ENCODE measurements at places on chromosomes 5 and 9.

DNA sequence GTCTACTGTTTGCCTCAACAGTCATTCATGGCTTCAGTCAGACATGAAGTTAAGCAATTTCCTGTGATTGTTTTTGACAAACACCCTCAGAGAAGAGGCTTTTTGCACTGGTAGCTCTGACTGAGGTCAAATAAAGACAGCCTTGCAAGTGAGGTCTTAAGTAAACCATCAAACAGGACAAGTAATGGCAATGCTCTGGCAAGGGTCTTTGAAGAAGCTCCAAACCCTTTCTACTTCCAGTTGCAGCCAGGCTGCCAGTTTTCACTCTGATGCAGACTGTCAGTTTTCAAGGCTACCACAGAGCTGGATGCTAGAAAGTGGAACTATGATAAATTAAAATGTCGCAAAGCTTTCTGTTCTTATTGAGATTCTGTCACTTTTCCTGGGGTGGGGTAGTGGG is 421.5 kb upstream of the PTGER4 start:
- no peak for DNase-seq

DNA sequence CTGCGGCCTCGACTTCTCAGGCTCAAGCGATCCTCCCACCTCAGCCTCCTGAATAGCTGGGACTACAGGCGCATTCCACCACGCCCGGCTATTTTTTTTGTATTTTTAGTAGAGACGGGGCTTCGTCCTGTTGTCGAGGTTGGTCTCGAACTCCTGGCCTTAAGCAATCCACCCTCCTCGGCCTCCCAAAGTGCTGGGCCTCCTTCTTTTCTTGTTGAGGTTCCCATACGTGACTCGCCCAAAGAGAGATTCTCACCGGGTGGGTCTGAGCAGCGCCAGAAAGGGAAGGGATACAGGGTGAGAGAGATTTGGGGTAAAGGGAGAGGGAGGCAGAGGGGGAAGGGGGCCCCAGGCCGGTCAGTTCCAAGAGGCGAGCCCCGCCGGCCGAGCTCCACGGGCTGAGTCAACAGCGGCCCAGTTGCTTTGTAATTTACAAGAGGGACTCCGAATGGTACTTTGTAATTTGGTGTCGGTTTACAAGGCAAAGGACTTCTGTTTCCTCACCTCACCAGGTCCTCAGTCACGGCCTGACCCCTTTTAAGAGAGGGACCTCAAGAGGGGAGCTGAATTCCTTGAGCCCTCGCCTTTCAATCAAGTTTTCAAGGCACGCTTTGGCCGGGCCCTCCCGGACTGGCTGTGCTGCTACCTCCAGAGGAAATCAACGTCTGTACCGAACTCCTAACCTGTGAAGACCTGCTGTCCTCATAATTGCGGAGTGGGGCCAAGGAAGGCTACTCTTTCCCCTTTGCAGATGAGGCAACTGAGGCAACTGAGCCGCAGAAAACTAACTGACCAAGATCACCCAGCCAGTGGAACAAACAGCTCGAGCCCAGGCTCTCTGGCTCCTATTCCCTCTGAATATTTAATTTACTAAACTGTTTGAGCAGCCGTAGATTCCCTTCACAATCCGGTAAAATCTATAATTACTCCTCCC is 3.3 kb upstream of the DMRT2 start:
- DNase-seq = no peak

DNA sequence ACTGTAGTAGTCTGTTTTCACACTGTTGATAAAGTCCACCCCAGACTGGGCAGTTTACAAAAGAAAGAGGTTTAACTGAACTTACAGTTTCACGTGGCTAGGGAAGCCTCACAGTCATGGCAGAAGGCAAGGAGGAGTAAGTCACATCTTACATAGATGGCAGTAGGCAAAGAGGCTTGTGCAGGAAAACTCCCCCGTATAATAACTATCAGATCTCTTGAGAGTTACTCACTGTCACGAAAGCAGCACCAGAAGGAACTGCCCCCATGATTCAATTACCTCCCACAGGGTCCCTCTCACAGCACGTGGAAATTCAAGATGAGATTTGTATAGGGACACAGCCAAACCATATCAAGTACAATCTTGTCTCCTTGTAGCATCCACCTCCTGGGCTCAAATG is 21.1 kb downstream of the PARP8 start:
- no peak for DNase-seq

GRCh38 chr5:15510092-15510491 is 10.1 kb downstream of the FBXL7 start:
- DNase-seq = no peak

DNA sequence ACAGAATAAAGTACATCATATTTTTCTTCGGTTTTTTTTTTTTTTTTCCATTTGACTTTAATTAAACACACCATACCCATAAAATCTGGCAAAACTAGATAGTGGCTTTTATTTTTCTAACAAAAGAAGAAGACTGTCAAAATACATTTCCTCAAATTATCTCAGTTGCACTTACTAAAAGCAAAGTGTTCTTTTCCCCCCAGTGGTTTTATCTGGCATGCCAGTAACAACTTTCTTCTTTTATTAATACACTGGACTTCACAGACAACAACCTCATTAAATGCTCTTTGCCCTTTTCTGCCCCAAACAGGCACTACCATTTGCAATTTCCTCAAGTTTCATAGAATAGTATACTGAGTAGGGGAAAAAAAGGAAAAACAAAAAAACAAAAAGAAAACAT is 1792.3 kb downstream of the EFNA5 start:
- no peak for DNase-seq

DNA sequence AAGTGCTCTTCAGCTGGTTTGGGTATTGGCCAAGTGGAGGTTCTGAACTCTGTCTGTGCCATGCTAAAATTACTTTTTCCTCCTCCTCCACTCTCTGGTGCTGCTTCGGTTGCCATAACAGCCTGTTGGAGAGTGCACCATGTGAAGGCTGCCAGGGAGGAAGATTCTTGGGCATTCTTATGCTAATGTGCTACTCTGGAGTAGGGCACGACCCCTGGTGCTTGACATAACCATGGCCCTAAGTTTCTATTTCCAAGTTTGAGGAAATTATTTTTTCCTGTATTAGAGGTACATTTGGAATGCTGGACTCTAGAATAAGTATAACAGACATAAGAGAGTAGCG is 111.6 kb downstream of the ARHGAP26 start:
- DNase-seq = no peak

- peak; percentile 48 for DNase-seq
These were observed 24.1 kb upstream of the PCSK5 start for GRCh38 chr9:75866273-75866871.

DNA sequence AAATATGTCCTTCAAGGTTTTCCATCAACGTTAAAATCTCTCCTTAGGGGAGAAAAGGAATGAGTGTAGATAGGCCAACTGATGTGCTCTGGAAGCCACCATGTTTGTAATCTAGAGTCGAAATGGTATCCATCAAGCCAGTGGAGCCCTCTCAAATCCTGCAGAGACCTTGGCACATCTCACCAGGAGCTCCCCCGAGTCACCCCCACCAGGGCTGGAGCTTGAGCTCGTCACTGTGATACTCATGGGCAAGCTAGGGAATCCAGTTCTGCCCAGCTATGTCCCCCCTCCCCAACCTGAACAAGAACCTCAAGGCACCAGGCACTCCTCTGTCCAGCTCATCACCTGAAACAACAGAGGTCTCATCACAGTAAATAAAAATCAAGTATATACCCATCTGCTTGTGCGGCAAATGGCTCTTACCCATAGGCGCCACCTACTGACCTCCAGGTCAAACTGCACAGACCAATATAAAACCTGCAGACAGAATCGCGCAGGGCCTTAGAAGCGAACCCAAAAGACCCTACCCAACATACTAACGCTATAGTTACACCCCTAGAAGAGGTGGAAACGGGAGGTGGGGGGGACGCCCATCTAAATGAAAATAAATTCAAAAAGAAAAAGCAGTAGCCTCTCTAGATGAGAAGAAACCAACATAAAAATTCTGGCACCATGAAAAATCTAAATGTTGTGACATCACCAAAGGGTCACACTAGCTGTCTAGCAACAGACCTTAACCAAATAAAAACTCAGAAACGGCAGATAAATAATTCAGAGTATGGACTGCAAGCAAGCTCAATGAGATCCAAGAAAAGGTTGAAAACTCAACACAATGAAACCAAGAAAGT is 75.0 kb downstream of the TTC39B start:
- DNase-seq = no peak

DNA sequence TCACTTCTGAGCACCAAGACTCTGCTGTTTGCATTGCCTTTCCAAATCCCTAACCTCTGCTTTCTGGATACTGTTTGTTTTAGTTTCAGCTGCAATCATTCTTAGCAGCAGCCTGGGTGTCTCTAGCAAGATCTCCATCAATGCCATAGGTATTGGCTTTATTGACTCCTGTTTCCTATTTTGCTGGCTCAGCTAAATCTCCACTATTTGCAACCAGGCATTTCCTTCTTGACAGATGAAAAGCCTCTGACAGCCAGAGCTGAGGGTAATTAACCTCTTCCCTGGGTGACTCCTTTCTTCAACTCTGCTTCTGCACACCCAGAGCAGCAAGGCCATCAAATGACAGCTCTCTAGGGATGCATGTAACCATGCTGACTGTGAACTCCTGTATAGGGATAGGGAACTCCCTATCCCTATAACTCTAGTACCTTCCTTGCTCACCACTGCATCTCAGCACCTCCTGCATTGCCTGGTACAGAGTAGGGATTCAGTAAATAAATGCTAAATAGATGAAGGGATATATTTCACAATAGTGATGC is 293.5 kb downstream of the TRIM32 start:
- DNase-seq = no peak

GRCh38 chr5:8765886-8766285 is 780.0 kb downstream of the SEMA5A start:
- no peak for DNase-seq

DNA sequence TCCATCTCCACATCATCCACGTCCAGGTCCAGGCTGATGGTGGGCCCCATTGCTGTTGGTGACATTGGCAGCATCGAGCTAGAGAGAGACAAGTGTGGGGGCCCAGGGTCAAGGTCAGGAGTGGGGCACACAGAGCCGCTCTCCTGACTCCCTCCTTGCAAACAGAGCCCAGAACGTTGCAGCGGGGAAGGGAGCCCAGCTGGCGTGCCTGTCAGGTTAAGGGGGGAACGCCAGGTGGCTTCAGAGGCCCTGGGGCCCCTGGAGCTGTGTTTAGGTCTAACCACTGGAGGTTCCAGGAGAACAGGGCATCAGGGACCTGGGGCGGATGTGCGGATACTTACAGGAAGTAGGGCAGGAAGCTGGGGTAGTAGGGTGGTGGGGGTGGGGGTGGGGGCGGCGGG is 7.5 kb downstream of the RNF44 start:
- no peak for DNase-seq

GRCh38 chr5:17132444-17133083 is 84.9 kb upstream of the BASP1 start:
- DNase-seq = no peak

GRCh38 chr5:157800137-157800536 is 56.6 kb downstream of the LSM11 start:
- DNase-seq = no peak

- DNase-seq = no peak
These were observed 330.1 kb downstream of the ADGRV1 start for GRCh38 chr5:90888511-90889324.

DNA sequence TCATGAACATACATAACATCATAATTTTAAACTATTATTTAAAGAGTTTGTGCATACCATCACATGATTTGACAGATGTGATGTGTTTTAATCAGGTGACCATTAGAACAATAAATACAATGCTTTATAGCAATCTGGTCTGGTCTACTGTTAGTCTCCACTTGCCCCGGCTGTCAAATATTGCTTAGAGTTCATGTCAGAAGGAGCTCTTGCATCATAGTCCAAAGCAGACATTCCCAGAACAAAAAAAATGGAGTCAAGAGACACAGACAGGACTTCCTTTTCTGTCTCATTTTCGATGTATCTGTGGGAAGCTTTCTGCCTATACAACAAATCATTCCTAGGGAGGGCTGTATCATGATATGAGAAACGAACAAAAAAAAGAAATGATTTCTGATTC is 979.2 kb upstream of the WWC1 start:
- no peak for DNase-seq

- DNase-seq = no peak
These were observed 59.0 kb upstream of the BARX1 start for GRCh38 chr9:94014066-94014654.

DNA sequence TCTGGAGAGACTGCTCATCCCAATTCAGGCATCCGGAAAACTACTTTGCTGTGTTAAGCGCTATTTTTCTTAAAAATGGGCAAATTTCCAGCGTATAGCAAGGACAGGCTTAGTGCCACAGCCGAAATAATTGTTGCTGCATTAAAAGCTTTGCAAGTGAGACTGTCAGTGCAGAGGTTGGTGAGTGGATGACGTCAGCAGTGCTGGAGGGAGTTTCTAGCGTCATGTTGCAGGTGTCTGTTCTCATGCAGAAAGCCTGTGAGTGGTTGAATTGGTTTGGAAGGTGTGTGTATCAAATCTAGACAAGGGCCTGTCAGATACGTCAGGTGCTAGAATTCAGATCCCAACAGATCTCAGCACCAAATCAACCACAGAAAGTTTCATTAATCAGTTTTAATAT is 204.4 kb downstream of the TRIO start:
- DNase-seq = no peak

- DNase-seq = no peak
These were observed 159.7 kb downstream of the DOCK2 start for GRCh38 chr5:169796731-169797130.

DNA sequence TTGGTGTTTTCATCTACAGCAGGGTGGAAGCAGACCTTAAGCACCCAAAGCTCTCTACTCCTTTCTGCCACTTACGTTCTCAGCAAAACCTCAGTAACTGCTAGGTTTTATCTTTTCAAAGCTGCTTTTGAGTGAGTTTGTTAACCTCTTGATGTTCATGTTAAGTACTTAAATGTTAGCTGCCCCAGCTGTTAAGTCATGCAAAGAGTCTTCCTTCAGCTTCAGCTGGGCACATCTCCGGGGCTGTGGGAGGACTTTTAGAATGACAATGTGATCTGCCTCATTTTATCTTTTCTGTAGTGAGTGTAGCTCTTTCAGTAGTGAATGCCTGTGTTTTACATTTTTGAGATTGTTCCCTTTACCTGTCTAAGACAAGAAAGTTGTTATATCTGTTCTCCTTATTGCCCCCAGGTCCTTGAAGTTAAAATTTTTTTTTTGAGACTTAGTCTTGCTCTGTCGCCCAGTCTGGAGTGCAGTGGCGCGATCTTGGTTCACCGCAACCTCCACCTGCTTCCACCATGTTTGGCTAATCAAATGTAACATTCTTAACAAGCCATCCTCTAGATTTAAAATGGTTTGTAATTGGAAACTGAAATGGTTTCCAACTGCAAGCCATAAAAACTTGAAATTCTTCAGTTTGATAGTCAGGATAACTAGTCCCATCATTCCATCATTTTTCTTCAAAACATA is 19.6 kb downstream of the KDM4C start:
- DNase-seq = no peak

GRCh38 chr9:124045830-124046177 is 34.2 kb downstream of the LHX2 start:
- DNase-seq = no peak
